ENCODE measurements at places on chromosomes 6 and 20.

- no peak for DNase-seq
Measured at GRCh38 chr20:51237791-51238190, 214.9 kb upstream of the KCNG1 start.

- no peak for DNase-seq
Measured at GRCh38 chr6:257031-257725, 35.1 kb upstream of the DUSP22 start.

DNA sequence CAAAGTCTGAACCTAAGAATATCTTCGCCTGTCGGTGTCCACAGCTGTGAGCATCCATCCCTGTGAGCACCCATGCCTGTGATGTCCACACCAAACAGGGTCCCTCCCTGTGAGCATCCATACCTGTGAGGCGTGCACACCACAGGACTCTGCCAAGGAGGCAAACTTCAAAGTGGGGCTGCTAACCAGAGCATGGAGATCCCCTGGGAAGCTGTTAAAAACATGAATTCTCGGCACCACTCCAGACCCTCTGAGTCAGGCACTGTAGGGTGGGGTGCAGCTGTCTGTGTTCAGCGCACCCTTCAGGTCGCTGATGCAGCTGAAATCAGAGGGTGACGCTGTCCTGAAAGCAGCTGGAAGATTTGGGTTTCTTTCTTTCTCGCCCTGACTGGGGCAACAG is 85.4 kb upstream of the NXT1 start:
- no peak for DNase-seq

DNA sequence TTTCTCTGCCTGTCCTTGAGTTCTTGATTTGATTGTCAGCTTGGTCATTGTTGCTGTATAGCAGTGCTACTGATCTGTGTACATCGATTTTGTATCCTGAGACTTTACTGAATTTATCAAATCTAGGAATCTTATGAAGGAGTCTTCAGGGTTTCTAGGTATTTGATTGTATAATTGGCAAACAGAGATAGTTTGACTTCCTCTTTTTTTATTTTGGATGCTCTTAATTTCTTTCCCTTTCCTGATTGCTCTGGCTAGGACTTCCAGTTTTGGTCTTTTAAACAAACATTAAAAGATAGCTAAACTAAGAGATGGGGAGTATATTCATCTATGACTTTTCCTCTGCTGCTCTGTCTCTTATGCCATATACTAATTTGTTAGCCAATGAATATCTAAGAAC is 62.4 kb downstream of the NCOA7 start:
- no peak for DNase-seq

DNA sequence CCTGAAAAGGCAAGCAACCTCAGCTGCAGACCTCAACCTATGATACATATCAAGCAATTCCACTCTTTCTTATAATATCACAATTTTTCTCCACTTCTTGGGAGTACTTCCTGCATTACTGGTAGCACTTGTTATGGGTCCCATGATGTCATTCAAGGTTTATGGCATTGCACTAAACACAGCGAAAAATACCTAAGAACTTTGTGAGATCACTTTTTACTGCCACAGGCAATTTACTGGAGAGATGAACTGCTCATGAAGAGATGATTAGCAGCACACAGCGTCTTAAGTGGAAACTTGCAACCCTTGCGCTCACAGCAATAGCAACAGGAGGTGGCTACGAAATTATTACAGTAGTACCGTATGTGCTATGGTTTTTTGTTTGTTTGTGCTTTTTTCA is 19.3 kb upstream of the RIMS4 start:
- no peak for DNase-seq

GRCh38 chr20:21053002-21053762 is 53.0 kb downstream of the LINC00237 start:
- DNase-seq: no peak

DNA sequence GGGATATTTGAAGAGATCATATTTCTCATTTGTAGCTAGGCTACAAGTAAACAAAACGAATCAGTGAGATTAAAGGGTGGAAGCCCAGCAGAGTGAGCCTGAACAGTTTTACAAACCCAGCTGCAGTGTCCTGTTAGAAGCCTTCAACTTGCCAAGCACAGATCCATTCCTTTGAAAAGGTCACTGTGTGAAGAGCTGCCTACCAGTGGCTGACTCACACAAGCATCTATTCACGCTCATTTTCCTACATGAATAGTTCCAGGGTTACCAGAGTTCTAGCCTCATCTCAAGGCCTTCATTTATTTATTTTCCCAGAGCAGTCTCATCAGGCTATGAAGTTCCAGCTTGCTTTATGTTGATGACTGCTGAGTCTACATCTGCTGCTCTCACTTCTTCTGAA is 25.7 kb upstream of the MLIP start:
- DNase-seq: no peak

GRCh38 chr6:118992186-118992795 is 57.3 kb upstream of the MCM9 start:
- no peak for DNase-seq

DNA sequence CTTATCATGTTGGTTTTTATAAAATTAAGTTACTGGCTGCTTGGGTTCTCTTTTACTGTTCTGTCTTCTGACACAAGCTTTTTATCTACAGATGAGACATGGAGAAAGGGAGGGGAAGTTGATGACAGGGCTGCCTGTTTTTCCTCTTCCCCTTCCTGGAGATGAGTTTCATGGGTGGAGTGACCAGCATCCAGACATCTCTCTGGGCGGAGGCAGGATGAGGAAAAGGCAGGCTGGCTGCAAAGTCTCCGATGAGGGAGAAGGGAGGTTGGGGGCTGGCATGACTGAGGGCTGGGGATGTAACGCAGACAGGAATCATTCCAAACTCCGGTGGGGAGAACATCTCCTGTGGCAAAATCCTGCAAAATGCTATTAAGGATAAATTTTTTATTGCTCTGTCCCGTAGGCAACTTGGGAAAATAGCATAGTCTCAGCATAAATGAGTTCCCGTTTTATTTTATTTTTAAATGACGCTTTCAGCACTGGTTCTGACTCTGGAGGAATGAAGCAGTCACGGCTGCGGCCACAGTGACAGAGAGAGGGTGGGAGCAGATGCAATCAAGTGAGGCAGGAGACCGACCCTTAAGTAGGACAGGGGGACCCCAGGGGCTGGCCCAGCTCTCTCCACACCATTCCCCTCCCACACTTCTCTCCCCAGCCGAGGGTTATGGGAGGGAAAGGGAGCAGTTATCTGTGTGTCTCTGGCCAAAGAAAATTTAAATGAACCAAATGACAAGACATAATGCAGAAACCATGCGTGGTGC is 108.8 kb upstream of the PMEPA1 start:
- DNase-seq: no peak

DNA sequence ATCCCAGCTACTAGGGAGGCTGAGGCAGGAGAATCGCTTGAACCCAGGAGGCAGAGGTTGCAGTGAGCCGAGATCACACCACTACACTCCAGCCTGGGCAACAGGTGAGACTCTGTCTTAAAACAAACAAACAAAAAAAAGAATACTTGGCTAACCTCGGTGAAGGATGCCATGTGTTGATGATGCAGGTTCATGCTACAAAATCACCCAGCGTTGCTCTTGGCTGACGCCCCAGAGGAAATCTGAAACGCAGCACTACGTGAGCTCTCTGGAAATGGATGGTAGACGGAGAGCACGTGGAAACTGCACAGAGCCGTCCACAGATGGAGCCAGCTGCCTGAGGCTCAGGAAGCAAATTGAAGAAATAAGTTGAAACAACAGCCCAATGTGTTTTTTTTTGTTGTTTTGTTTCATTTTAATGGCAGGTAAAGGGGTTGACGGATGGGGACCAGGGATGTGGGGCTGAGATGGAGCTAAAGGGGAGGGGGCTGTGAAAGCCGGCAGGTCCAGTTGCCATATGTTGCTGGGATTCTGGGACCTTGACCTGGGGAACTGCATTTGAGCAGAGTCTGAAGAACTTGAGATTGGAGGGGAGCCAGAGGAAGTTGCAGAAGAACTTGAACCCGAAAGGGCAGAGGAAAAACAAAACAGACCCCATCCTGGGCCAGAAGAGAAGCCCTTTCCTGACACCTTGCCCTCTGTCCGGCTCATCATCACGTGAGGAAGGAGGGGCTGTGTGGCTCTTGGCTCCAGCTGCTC is 12.8 kb upstream of the MANBAL start:
- peak; percentile 54 for DNase-seq

DNA sequence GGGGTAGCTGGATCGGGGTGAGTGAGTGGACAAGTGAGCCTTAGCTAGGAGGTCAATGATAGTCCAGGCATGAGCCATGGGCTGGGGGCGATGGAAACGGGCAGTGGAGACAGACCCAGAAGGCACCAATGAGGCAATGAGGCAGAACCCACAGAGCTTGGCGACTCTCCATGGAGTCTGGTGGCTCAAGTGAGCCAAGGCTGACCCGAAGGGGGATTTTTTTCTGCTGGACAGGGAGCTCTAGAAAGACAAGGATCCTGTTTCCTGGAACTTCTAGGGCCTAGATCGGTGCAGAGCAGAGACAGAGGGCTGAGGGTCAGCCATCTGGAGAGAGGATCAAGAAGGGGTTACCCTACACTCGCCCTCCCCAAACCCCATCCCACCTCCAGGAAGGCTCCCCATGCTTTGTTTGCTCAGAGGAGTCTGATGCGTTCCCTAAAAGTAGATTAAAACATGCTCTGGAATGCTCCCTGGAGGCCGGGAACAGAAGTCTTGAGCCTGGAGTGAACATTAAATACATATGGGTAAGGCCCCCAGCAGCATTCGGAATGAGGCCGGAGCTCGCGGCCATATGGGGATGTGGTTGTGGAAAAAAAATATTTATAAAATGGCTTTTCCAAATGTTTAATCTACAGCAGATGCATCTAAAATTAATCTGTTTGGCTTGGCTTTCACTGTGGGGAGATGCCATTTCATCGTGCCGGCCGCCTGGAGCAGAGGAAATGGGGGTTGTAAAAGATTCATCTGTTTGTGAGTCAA is 237.8 kb upstream of the PMEPA1 start:
- DNase-seq: no peak

- no peak for DNase-seq
Measured at GRCh38 chr6:129895692-129896091, 34.6 kb upstream of the TMEM244 start.

GRCh38 chr6:48714250-48714649 is 603.3 kb upstream of the PTCHD4 start:
- no peak for DNase-seq

DNA sequence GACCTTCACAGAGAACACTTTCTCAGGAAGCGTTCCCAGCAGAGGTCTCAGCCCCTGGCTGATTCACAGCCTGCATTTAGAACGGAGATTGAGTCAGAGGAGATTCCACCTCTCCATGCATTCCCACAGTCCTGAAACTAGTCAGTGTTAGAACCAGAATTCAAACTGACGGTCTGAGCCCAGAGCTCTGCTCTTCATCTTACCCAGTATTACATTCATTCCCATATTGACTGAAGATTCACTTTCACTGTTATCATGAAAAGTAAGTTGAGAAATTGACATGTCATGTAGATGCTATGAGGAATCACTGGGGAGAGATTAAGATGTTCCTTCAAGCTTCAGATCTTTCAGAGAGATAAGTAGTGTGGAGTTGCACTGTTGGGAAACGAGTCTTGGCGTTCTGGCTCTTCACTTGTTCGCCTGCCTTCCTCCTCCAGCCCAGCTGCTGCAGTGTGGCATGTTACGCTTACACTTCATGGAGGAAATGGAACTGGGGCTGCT is 28.3 kb downstream of the MAS1 start:
- DNase-seq: no peak

GRCh38 chr20:9087531-9088217 is 18.8 kb downstream of the PLCB4 start:
- DNase-seq: no peak

GRCh38 chr6:96157018-96157565 is 141.3 kb downstream of the FUT9 start:
- no peak for DNase-seq

DNA sequence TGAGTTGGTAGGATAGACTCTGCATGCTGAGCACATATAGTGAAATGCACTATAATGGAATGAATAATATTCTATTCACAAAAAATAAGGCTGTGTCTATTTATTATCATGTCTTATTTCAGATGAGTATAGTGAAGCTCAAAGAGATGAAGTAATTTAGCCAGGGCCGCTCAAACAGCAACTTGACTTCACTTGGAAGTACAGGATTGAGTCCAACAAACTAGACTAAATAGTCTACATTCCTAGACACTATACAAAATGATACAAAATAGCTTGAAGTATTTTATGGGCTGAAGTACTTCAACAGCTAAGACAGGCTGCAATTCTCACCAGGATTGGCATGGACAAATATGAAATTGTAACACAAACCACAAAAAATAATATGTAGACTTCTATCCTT is 144.5 kb upstream of the DST start:
- DNase-seq: no peak

- DNase-seq: no peak
Measured at GRCh38 chr20:33506576-33506975, 16.7 kb downstream of the CBFA2T2 start.

- DNase-seq: no peak
Measured at GRCh38 chr6:26358511-26358981, 6.5 kb upstream of the BTN3A2 start.

DNA sequence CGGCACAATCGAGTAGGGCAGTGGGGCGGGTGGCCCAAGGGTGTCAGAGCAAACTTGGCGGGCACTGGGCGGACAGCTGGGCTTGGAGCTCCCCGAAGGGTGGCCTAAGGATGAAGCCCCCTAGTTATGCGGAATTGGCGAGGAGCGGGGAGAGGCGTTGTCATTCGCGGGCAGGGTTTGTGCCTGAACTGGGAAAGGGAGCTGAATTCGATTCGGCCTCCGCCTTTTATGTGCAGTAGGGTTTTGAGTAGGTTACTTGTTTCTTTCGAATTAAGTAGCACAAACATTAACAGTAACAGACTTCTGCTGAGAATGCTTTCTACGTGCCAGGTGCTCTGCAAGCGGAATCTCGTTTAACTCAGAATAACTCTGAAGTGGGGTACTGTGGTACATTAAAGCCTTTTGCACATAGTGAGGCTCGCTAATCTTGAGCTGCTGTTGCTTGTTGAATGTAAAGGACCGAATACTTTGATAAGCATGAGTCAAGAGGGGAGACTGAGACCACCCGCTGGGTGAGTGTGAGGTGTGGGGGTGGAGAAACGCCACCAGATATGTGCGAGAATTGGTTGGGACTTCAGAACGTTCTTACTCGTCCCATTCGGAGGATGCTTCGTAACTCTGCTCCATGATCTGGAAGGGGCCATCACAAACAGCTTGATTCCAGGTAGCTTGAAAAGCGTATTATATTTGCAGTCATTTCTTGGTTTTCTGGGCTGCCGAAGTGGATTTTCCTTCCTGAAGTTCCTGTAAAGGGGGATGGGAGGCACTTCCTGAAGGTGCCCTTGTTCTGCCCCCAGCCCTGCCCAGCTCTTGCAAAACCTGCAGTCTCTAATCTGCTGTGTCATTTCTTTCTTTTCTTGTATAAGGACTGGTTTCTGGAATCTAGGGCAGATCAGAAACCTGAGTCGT is 833 bp downstream of the RAB5IF start:
- DNase-seq: no peak

All from NCI-H187 treated with DMSO at 0.1 percent for 48 hours (cell line).